Stimulated activated CD4-positive, alpha-beta T cell treated with anti-CD3 and anti-CD28 coated beads, Interleukin-1b, Interleukin-23, amount 100 ng/mL, for 24 hours (primary cell): ENCODE measurements at places on chromosomes 12 and 14.
A peak's percentile ranks its signal among the peaks of the same experiment; 100 is the strongest.

DNA sequence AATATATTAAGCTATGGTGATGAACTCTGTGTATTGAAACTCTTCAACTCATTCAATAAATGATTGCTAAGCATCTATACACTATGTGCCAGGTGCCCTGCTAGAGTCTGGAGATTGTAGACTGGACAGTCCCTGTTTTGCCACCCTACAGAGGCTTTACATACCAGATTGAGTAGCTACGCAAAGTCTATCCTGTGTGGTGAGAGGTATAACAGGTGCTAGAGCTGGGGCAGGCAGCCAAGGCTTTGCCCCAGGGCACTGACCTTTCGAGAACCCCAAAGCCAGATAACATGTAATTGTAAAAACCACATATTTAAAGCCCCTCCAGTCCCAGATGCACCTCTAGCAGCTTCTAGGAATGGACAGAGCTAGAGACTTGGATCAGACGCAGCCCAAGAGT lies 52.8 kb downstream of the PPM1H start:
- no peak for DNase-seq

GRCh38 chr12:28409892-28410291 lies 219.6 kb downstream of the CCDC91 start:
- DNase-seq = no peak

DNA sequence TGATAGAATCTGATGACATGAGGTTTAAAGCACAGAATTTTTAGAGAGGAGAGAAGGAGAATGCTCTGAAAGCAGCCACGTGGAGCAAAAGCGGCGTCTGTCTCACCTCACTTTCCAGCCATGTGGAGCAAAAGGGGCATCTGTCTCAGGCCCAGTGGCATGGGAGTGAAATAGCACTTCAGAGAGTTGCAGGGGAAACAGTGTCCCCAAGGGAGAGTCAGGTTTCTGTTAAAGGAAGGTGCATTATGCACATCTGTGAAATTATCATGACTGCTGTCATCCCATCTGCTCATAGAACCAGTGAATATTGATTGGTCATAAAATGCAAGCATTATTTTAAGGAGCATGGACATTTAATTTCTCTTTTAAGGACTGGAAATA lies 124.0 kb downstream of the BICD1 start:
- no peak for DNase-seq

DNA sequence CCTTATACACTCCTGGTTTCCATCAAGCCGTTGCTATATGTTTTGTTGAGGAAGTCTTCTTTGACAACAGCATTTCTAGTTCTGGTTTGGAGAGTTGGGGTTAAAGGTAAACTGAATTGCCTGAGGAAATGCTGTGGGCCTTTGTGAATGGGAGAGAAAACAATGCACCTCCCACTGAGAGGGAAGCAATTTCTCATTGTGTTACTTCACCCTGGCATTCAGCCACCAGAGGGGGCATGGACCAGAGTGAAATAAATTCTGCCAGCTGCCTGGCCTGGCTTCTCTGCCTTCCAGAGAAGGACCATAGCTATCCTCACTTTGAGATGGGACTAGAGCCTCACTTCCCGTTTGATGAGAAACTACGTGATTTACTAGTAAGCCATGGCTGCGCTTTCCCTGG lies 475.3 kb downstream of the EGLN3 start:
- peak; percentile 1 for DNase-seq

DNA sequence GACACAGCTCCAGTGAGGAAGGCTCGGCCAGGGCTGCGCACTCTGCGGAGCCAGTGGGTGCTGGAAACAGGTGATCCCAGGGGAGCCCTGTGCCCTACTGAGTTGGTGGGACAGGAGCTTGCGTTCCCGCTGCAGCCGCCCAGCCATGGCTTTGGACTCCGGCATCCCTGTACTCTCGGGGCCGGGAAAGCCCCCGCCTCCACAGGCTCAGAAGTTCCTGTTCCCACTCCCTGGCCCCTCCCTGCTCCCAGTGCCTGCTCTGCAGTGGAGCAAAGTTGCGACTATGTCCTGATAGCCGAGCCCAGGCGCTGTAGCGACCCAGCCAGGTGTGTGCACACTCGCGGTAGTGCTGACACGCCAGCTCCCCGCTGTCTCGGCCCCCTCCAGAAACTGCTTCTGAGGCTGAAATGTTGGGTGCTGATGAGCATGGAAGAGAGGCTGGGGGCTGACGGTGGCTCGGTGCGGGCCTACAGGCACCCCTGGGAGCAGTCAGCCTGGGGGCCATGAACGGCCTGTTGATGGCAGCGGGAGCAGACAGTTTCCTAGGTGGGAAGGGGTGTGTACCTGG lies 344.6 kb upstream of the MGAT4C start:
- DNase-seq = no peak

GRCh38 chr12:100187068-100187467 lies 13.5 kb upstream of the ACTR6 start:
- DNase-seq = no peak

GRCh38 chr14:63928744-63929174 lies 76.0 kb downstream of the SYNE2 start:
- DNase-seq = no peak

DNA sequence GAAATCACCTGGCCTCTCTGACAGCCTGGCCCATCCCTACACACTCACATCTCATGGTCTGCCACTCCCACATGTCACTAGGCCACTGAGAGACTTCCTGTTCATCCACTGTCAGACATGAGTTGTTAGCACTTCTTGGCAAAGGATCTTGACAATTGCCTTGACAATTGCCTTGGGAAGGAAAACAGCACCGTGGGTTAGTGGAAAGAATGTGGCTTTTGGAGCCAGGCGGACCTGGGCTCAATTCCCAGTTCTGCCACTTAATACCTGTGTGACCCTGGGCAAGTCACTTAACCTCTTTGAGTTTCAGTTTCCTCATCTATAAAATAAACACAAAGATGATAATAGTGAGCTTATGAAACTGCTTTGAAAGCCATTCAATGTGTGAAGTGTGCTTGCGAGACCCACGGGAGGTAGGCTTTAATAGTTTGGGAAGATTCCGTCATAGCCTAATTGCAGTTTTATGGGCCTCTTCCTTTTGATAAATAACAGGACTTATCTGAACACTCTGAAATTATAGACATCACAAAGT lies 250.4 kb downstream of the C12orf75 start:
- DNase-seq = no peak

- DNase-seq = no peak
These were observed 18.6 kb upstream of the PRKAB1 start for GRCh38 chr12:119649202-119649808.

DNA sequence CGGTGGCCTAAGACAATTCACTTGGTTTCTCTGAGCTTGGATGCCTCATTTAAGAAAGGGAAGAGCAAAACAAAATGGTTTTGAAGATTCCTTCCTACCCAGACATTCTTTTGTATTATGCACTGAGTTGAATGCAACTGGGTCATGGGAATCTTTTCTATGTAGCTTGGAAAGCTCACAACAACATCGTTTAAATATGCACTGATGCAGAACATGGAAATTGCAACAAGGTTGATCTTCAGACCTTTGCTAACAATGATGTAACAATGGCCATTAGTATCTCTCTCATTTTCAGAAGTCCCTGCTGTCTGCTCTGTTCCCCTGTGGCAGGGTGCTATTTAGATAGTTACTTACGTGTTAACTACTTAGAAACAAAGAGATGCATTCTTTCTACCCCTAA lies 30.1 kb upstream of the IGF1 start:
- no peak for DNase-seq

DNA sequence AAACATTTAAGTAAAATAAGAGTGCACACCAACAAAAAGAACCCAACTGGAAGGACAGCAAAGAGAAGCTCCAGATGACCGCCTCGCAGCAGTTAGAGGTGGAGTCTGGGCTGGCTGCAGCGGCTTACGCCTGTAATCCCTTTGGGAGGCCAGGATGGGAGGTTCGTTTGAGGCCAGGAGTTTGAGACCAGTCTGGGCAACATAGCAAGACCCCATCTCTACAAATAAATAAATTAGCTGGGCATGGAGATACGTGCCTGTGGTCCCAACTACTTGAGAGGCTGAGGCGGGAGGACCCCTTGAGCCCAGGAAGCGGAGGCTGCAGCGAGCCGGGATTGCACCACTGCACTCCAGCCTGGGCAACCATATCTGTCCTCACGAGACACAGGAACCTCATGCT lies 15.2 kb downstream of the LRCOL1 start:
- DNase-seq = no peak

GRCh38 chr14:71231521-71232393 lies 324.5 kb downstream of the PCNX1 start:
- DNase-seq = no peak

- no peak for DNase-seq
These were observed 63.4 kb downstream of the GALNT4 start for GRCh38 chr12:89461190-89461589.

- no peak for DNase-seq
These were observed 249.6 kb upstream of the TBX3 start for GRCh38 chr12:114933428-114934160.

DNA sequence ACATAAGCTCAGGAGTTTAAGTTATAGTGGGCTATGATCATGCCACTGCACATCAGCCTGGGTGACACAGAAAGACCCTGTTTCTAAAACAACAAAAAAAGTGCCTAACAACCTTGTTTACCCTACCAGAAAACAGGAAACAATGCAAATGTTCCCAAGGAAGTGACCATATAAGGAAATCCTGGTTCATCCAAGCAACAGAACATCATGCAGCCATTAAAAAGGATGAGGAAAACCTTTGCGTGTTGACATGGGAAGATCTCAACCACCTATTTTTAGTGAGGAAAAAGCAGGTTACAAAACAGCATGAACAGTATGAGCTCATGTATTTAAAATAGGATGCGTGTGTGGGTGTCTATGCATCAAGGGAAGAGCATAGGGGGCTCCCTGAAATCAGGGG lies 13.7 kb downstream of the HRK start:
- no peak for DNase-seq

GRCh38 chr12:106300761-106301160 lies 1.8 kb upstream of the TCP11L2 start:
- no peak for DNase-seq

- no peak for DNase-seq
These were observed 724.6 kb upstream of the TMEM132C start for GRCh38 chr12:127542391-127542790.

GRCh38 chr14:104109731-104110361 lies 24.3 kb downstream of the ASPG start:
- DNase-seq = no peak

- no peak for DNase-seq
These were observed 730 bp downstream of the PPP1R3E start for GRCh38 chr14:23301969-23302289.

DNA sequence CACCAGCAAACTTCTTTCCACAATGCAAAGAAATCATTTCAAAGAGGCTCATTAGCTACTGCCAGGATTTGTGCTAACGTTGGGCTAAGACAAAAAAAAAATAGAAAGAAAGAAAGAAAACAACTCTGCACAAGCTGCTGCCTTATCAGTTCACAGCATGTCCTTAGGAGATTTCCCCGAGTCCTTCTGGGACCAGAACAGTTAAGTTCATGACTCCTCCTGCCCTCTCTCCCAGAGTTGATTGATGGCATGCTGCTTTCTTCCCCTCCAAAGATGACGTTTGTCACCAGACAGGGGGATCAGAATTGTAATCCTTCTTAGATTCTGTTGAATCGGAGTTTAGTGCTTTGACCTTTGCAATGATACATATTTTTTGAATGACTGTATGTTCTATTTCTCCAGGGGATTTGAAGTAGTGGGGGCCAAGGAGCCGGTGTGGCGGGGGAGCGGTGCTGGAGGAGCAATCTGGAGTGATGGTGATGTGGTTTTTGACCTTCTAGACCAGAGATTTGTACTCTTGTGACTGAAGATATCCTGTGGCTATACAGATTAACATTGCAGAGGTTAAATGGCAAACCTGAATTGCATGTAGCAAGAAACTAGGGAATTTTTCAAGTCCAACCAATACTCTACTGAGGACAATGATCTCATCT lies 409.2 kb upstream of the TMPO start:
- no peak for DNase-seq

DNA sequence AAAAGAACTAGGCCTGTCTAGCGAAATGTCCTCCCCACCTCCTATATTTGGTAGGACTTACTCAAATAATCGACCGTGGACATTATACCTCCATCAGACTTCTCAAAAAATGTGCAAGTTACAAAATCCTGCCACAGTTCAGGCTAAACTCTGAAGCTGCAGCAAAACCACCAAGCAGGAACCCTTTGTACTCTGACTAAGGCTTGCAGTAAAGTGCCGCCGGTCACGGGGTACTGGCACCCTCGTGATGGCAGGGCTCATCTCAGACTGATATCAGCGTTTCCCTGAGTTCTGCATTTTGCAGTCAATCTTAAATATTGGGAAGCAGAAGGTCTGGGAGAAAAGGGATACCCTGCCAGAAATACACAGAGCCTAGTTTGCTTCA lies 17.1 kb downstream of the SLC11A2 start:
- peak; percentile 38 for DNase-seq

DNA sequence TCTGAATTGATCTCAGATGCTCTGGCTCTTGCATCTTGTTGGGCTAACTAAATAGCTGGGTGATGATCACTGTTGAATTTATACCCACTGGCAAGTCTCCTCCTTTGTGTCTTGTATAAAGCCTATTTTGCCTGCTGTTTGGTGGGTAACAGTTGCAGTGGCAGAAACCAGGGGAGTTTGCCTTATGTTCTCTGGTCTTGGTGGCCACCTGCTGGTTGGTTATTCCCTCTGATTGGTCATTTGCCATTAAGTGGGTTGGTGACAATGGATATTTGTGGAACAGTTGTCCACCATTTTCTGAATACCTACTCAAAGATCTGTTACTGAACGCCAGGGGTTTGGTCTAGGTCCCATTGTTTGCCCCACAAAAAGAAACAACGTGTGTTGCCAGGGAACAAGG lies 52.1 kb downstream of the AVPR1A start:
- no peak for DNase-seq

DNA sequence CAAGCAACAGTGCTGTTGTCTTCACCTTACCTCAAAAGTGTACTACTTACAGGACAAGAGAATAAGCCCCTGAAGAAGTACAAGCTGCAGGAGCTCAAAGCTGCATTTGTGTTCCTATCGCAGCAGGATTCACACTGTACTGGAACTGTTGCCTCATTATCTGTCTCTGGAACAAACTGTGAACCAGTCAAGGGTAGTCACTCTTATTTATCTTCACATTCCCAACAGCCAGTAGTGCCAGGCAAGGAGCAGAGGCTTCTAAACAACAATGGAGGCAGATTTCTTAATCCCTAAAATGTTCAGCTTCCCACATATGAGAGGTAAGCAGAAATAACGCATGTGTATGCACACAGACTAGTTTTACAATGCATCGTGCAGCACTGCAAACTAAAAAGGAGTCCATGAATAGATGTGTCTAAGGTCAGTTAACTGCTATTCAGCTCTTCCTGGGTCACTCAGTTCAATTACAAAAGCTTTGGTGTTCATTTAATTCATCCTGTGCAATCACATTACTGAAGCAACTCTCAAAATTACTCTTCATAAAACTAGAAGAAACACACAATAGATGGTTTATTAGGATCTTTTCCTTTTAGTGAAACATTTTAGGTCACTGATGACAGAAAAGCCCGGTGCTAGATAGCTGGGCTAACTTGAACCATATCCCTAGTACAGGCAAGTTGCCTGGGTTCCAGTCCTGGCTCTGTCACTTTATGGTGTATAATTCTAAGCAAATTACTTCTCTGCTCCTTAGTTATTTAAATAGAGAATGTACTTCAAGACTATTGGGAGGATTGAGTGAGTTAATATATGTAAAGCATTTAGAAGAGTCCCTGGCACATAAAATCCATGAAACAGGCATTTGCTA lies 2.7 kb downstream of the APPL2 start:
- DNase-seq = no peak
